ENCODE measurements at places on chromosomes 13 and 19. TPM values are rescaled to one million over a fixed set of nuclear protein-coding genes. Genes with fewer than 3 reads are reported as not detected.

DNA sequence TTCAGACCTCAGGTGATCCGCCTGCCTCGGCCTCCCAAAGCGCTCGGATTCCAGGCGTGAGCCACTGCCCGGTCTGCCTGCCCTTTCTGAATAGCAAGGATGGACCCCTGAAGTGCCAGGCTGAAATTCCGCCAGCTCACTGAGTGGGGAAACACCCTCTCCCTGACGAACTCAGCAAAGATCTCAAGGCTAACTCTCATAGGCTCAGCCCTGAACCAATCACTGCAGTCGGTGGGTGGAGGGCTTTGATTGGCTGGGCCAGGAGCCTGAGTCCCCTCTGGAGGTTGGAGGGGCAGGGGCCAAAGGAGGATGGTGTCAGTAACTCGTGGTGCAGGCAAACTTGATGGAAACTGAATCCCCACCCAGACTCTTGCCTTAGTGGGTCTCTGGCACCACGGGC lies 11.2 kb upstream of the COMP start:
- no peak overlapping the region for H3K27ac ChIP-seq
- peaks cover 6% of the 10 kb centered on the region for H3K27me3 ChIP-seq

- no peaks in the 10 kb centered on the region for H3K4me1 ChIP-seq
- no peaks in the 10 kb centered on the region for H3K27me3 ChIP-seq
- H3K4me3 ChIP-seq, result no peak overlapping the region
- H3K36me3 ChIP-seq, result peaks cover 4% of the 10 kb centered on the region
- no peak overlapping the region for H3K27ac ChIP-seq
- no peak for DNase-seq
These were observed 2118.0 kb downstream of the PCDH9 start for GRCh38 chr13:65112123-65112522.

DNA sequence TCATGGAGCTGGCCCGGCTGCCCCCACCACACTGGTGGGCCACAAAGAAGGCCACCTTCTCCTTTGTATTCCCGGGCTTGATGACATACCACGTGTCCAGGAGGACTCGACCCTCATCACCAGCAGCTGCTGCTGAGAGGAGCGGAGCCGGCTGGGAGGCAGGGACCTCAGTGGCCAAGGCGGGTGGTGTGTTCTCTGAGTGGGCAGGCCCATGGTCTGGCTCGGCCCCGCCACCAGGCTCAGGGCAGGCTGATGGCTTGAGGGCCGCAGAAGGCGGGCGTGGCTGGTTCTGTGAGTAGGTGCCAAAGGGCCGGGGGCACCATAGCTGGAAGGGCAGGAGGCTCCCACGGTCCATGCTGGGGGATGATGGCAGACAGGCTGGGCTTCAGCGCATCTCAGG lies 17.6 kb downstream of the FBXO46 start:
- no peak for DNase-seq
- H3K27ac ChIP-seq, result no peak overlapping the region
- H3K36me3 ChIP-seq, result peaks cover 5% of the 10 kb centered on the region
- no peak overlapping the region for H3K4me3 ChIP-seq

GRCh38 chr13:75102001-75102716 lies 379.8 kb downstream of the TBC1D4 start:
- H3K36me3 ChIP-seq, result no peaks in the 10 kb centered on the region
- H3K27ac ChIP-seq, result no peak overlapping the region
- H3K4me1 ChIP-seq, result peaks cover 11% of the 10 kb centered on the region
- DNase-seq, result no peak
- no peak overlapping the region for H3K4me3 ChIP-seq
- H3K27me3 ChIP-seq, result no peaks in the 10 kb centered on the region

- peak overlapping the region; percentile 97 for H3K4me3 ChIP-seq
- DNase-seq, result no peak
- H3K4me1 ChIP-seq, result peaks cover 31% of the 10 kb centered on the region
These were observed 324 bp upstream of the FBXO17 start for GRCh38 chr19:38975861-38976271.

- no peak within 1 kb of the TSS for H3K27ac ChIP-seq
- peaks cover 3% of the 10 kb centered on the region for H3K4me1 ChIP-seq
- H3K27me3 ChIP-seq, result peaks cover 10% of the 10 kb centered on the region
- no peak within 1 kb of the TSS for H3K4me3 ChIP-seq
- DNase-seq, result no peak
- H3K36me3 ChIP-seq, result no peaks in the 10 kb centered on the region
These were observed at the start of gene AMH for GRCh38 chr19:2249010-2249866. AMH (plus strand) TSS chr19:2249323; CDS start chr19:2249333, 10 bp downstream.

- H3K27me3 ChIP-seq, result no peaks in the 10 kb centered on the region
- no peak overlapping the region for H3K27ac ChIP-seq
- peaks cover 5% of the 10 kb centered on the region for H3K36me3 ChIP-seq
- no peak overlapping the region for H3K4me3 ChIP-seq
- no peak for DNase-seq
- peaks cover 19% of the 10 kb centered on the region for H3K4me1 ChIP-seq
These were observed 131.6 kb downstream of the COG6 start for GRCh38 chr13:39787086-39787487.

DNA sequence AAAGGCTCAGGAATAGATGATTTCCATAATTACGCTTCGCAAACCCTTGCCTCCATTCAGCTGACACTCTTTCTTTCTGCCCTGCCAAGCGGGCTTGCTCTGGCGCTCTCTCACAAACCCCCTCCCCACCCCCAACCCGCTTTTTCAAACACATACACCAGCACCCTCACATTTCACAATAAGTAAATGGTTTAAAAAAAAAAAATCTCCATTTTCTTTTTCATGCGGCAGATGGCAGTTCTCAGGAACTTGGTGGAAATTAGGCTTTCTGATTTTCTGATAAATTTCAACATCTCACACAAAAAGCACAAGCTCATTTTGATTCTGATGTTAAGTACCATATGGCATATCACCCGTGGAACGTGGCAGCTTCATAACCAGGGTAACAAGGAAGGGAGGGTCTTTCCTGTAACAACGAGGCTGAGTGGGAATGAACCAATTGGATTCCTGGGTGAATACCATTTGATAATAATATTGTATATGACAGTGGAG lies 43.8 kb downstream of the C13orf42 start:
- H3K4me1 ChIP-seq, result peaks cover 14% of the 10 kb centered on the region
- H3K27me3 ChIP-seq, result peaks cover 8% of the 10 kb centered on the region
- no peak for DNase-seq
- H3K36me3 ChIP-seq, result no peaks in the 10 kb centered on the region

- H3K4me1 ChIP-seq, result peaks cover 39% of the 10 kb centered on the region
- no peak overlapping the region for H3K4me3 ChIP-seq
- no peak for DNase-seq
- H3K36me3 ChIP-seq, result no peaks in the 10 kb centered on the region
- H3K27ac ChIP-seq, result no peak overlapping the region
- H3K27me3 ChIP-seq, result no peaks in the 10 kb centered on the region
These were observed 62.2 kb downstream of the RASA3 start for GRCh38 chr13:114070098-114070799.

DNA sequence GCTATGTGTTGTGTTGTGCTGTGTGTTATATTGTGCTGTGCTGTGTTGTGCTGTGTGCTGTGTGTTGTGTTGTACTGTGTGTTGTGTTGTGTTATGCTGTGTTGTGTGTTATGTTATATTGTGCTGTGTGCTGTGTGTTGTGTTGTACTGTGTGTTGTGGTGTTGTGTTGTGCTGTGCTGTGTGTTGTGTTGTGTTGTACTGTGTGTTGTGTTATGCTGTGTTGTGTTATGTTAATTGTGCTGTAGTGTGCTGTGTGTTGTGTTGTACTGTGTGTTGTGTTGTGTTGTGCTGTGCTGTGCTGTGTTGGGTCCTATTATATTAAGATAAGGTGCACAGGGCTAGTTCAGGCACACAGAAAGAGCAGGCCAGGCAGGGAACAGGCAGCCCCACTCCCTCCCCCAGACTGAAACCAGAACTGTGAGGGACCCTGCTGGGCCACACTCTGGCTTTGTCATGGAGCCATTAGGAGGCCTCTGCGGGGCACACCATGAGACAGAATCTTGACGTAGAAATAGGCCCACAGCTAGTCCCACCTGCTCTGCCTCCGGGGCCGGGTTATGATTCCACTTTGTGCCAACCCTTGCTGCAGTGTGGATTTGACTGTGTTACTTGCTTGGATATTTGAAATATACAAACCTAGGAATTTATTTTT lies 12.1 kb downstream of the SOX1 start:
- peaks cover 63% of the 10 kb centered on the region for H3K27me3 ChIP-seq
- no peak for DNase-seq
- H3K27ac ChIP-seq, result no peak overlapping the region
- no peak overlapping the region for H3K4me3 ChIP-seq
- H3K36me3 ChIP-seq, result no peaks in the 10 kb centered on the region

- peaks cover 4% of the 10 kb centered on the region for H3K27me3 ChIP-seq
- H3K36me3 ChIP-seq, result no peaks in the 10 kb centered on the region
- no peak for DNase-seq
- H3K27ac ChIP-seq, result no peak overlapping the region
- no peaks in the 10 kb centered on the region for H3K4me1 ChIP-seq
These were observed 712.7 kb upstream of the SGCG start for GRCh38 chr13:22468045-22468444.

DNA sequence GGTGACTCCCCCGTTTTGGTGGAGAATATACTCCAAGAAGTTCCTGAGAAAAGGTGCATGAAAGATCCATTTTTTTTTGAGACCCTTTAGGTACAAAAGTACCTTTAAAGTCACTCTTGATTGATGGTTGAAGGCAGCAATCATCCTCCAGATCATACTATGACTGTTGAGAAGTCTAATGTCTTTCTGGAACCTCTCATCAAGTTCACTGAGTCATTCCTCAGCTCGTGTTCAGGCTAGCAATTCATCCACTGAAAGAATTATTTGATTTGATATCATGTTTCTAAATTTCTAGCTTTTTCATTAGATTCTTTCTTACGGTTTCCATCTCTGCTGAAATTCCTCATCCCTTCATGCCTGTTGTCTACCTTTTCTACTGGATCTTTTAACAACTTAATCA lies 65.1 kb upstream of the GJB6 start:
- no peaks in the 10 kb centered on the region for H3K36me3 ChIP-seq
- no peak overlapping the region for H3K27ac ChIP-seq
- no peak overlapping the region for H3K4me3 ChIP-seq
- peaks cover 18% of the 10 kb centered on the region for H3K27me3 ChIP-seq

DNA sequence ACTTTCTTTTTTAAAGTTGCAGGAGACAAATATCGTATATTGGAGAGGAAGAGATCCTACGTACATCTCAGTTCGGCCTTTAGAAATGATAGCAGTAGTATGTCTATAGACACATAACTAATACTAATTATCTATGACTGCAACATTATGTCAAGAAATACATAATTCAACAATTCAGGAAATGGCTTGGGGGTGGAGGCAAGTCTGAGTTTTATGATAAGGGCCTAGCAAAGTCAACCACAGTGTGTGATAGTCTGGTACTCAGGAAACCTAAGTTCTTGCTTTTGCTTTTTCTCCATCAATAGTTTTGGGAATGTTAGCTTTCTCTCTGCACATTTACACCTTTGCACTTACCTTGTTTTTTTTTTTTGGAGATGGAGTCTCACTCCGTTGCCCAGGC lies 27.5 kb upstream of the OBI1 start:
- H3K4me1 ChIP-seq, result no peaks in the 10 kb centered on the region
- DNase-seq, result no peak
- no peak overlapping the region for H3K27ac ChIP-seq
- no peak overlapping the region for H3K4me3 ChIP-seq

DNA sequence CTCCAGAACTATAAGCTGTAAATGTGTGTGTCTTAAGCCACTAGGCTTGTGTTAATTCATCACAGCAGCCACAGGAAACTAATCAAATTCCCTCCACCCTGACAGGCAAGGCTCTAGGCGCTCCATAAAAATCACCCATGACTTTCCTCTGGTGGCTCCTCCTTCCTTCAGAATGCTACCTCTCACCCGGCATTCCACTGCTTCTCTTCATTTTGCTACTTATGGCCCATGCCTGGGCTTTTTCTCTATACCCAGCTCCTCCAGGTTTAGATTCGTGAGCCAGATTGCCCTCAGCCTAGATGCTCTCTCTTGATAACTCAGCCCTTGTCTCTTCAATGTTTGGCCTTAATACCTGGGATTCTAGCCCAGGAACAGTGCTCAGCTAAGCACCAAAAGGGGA lies 36.4 kb upstream of the MBNL2 start:
- no peak overlapping the region for H3K4me3 ChIP-seq
- H3K27me3 ChIP-seq, result no peaks in the 10 kb centered on the region
- H3K36me3 ChIP-seq, result no peaks in the 10 kb centered on the region
- no peak for DNase-seq
- no peak overlapping the region for H3K27ac ChIP-seq
- H3K4me1 ChIP-seq, result no peaks in the 10 kb centered on the region

- DNase-seq, result no peak
- H3K4me3 ChIP-seq, result no peak overlapping the region
- no peaks in the 10 kb centered on the region for H3K36me3 ChIP-seq
- H3K4me1 ChIP-seq, result no peaks in the 10 kb centered on the region
- H3K27me3 ChIP-seq, result peaks cover 7% of the 10 kb centered on the region
- no peak overlapping the region for H3K27ac ChIP-seq
These were observed 13.1 kb upstream of the HIF3A start for GRCh38 chr19:46283771-46284170.

GRCh38 chr13:39032150-39032549 lies 5.7 kb downstream of the PROSER1 start:
- no peak for DNase-seq
- peaks cover 27% of the 10 kb centered on the region for H3K4me1 ChIP-seq
- no peaks in the 10 kb centered on the region for H3K27me3 ChIP-seq
- H3K27ac ChIP-seq, result no peak overlapping the region
- H3K36me3 ChIP-seq, result peaks cover 6% of the 10 kb centered on the region

DNA sequence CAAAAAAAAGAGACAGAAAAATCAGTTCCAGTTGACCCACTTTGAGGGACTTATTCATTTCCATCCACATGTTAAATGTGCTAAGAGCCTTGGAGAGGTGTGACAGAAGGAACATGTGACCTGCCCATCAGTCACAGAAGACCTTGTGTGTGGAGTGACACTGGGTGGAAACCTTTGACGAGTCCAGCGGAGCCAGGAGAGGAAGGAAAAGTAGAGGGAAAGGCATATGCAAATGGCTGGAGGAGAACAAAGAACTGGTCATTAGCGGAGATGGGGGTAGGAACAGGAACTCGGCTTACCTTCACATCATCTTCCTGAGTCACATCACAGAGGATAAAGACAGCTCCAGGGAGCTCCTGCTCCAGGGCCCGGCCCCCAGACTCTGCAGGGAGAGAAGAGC lies 2.3 kb downstream of the HSD17B14 start:
- peak overlapping the region; percentile 74 for H3K4me3 ChIP-seq
- H3K36me3 ChIP-seq, result peaks cover 4% of the 10 kb centered on the region
- H3K4me1 ChIP-seq, result peaks cover 26% of the 10 kb centered on the region
- DNase-seq, result no peak
- H3K27ac ChIP-seq, result peak overlapping the region; percentile 54

The JUNB gene
- 31.3 TPM for total RNA-seq

The CEACAM4 gene
- total RNA-seq, result not detected

The KASH5 gene
- not detected for total RNA-seq

The ATP8A2 gene
- total RNA-seq, result 13.8 TPM

The ZNF256 gene
- 10.4 TPM for total RNA-seq

The JUND gene
- total RNA-seq, result 232 TPM

The RFX2 gene
- 18.0 TPM for total RNA-seq

The EDNRB gene
- 18.2 TPM for total RNA-seq

The KLK12 gene
- 1.6 TPM for total RNA-seq

The CLDN10 gene
- total RNA-seq, result 2.1 TPM

The CCDC122 gene
- total RNA-seq, result 13.1 TPM

The FGF21 gene
- total RNA-seq, result not detected

Measured in type B pancreatic cell (in vitro differentiated cells).